ENCODE measurements at places on chromosomes 1 and 21.

GRCh38 chr1:44012941-44013609 lies 18.2 kb downstream of the SLC6A9 start:
- DNase-seq = no peak

DNA sequence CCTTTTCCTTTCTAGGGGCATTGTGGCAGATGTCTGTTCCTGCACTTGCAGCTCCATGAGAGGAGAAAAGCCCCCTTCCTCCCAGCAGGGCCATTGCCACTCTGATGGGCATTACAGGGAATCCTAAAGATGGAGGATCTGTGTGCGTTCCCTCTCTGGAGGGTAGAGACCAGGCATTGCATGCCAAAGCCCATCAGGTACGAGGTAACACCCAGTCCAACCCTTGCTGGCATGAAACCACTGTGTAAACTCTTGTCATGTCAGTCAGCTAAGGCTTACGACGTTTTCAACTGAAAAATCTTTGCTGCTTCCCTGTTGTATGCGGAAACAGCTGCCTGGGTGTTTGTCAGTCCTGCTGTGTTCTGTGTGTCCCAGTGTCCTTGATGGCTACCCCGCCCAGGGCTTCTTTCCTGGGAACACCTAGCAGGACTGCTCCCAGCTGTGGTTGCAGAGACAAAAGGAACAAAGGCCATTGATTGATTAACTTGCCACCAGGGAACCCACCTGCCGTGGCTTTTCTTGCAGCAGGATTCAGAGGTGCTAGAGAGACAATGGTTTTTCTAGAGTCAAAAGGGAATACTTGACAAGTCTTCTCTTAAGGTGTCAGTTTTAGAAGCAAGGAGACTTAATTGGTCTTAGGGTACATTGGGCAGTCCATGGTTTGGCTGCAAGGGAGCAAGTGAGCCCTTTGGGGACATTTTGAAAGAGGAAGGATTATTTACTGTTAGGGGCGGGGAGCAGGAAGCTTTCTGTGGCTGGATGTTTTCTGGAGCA lies 24.6 kb downstream of the B3GALT5 start:
- DNase-seq = no peak

GRCh38 chr21:40852563-40852962 lies 5.6 kb upstream of the DSCAM start:
- no peak for DNase-seq

DNA sequence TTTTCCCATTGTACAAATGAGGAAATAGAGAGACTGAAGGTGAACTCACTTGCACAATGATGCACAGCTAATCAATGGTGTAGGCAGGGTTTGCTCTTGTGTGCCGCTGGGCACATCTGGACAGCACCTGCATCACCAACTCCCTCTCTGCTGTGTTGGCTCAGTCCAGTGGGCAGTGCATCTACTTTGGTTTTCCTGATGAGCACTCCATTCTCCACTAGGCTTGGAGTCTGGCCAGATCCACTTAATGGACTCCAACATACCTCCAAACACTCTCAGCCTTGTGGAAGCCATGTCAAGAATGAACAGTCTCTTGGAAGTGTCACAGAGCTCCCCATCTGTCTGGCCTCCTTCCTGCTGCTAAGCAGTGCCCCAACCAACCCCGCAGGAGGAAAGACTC lies 152.2 kb downstream of the HIVEP3 start:
- DNase-seq = no peak

DNA sequence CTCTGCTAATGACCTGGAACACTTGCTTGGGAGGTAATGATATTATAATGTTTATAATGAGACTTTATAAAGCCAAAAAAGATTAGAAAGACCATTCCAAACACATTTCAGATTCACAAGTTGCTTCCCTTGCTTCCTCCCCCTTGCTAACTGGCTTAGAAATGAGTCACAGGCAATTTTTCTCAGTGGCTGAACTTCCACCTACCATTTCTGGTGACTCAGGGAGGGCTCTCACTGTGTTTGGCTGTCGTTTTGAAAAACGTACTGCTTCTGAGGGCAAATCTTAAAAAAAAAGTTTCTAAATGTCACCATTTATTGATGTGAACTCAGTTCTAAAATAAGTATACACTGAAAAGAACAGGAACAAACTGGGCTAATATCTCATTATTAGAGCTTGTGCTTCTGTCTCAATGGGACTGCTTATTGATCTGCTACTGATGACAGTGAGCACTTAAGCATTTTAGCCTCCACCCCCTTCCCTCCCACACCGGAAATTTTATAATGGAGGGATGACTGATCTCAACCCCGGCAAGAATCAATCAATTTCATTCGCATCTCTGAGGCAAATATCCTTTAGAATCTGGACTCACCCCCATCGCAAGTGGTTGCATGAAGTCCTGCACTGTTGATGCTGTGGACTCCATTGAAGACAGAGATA lies 278.3 kb downstream of the KCTD3 start:
- DNase-seq = no peak

DNA sequence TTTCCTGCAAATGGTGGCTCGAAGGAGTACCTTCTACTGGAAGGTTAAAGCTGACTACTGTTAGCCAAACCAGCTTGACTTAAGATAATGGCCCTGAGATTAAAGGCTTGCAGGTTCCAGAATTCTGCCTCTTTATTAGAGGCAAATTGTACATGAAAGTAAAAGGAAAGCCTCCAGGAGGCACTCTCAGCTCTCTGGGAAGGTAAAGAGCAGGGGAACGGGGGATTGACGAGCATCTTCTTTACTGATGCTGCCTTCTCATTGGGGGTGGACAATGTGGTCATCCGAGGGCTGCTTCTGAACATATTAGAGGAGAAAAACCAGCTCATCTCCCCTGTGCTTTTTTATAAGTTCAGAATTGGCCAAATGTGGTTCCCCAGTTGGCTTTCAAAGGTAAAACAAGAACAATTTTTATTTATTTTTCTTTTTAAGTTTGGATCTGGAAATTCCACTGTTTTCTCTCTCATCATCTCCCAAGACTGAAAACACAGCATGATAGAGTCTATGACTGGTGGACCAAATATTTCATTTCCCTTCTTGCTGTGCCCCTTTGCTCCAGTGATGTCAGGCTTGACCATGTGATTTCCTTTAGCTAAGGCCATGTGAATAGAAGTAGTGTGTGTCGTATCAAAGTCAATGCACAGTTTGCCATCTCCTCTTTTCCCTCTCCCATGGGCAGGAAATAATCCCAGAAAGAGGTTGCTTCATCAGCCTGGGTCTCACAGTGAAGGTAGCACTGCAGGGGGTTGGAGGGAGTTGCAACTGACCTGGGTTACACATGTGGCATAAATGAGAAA lies 292.7 kb downstream of the PRDM2 start:
- DNase-seq = no peak

GRCh38 chr1:64536836-64537490 lies 67.0 kb downstream of the CACHD1 start:
- no peak for DNase-seq

DNA sequence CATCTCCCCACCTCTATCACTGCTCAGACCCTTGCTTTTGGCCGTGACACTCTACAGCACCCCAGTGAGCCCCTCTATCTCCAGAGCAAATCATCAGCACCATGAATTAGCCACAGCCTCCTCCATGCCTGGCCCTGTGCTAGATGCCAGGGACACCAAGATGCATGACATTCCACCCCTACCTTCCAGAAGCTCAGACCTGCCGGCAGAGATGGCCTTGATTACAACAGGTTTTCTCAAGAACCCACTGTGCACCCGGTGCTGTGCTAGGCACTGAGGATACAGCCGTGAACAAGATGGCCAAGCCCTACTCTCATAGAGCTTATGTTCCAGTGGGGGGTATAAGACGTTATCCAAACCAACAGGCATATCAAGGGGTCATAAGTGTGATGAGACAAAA lies 30.6 kb downstream of the CDK18 start:
- no peak for DNase-seq

- DNase-seq = peak; percentile 69
Measured at GRCh38 chr1:160206036-160206389, 829 bp downstream of the PEA15 start.

DNA sequence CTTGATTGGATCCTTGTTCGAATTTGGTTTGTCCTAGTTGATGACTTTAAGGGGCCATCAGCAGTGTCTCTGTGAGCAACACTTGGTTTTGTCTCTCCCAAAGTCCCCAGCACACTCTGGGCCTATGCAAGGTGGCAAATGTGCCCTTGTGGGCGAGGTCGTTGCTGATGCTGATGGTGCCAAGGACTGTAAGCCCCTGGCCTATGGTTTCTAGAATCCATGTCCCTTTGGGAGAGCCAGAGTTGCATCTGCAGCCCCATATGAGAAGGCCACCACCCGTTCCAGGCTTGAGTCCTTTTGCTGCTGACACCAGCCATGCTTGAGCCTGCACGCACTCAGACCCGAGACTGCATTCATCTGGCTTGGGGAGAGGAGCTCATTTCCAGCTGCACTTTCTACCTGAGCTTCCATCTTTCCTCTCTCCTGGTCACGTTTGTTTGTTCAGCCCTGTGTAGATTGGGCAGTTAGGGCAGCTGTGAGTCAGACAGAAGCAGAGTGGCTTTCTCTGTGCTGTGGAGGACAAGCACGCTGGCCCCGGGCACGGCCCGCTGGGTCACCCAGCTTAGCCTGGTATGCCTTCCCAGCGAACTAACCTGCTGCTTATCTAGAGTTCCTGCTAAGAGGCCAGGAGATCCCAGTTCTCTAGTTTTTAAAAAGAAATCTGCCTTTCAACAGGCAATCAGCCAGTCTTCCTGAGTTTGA lies 52.1 kb upstream of the CSF3R start:
- DNase-seq = no peak

All from stimulated activated CD4-positive, alpha-beta T cell treated with anti-CD3 and anti-CD28 coated beads, Interleukin-2, amount 100 ng/mL, for 4 hours (primary cell).